ENCODE measurements at places on chromosomes 12 and 14. TPM values are rescaled to one million over a fixed set of nuclear protein-coding genes. Genes with fewer than 3 reads are reported as not detected.

Gene OR4N2
- not detected for total RNA-seq

Gene HOTAIR
- not detected for total RNA-seq

Gene ZFYVE26
- total RNA-seq, result 28.9 TPM

Gene KLRB1
- total RNA-seq, result not detected

Gene OTUB2
- total RNA-seq, result 1.2 TPM

Gene ITGB7
- total RNA-seq, result 0.49 TPM

Gene MUCL1
- total RNA-seq, result not detected

Gene AICDA
- total RNA-seq, result not detected

Measured in bladder microvascular endothelial cell (primary cell).